ENCODE measurements at places on chromosomes 12 and 14.

GRCh38 chr12:93127582-93128331 lies 198.7 kb upstream of the EEA1 start:
- no peak for DNase-seq

- no peak for DNase-seq
Measured at GRCh38 chr14:80867091-80867490, 74.4 kb downstream of the CEP128 start.

DNA sequence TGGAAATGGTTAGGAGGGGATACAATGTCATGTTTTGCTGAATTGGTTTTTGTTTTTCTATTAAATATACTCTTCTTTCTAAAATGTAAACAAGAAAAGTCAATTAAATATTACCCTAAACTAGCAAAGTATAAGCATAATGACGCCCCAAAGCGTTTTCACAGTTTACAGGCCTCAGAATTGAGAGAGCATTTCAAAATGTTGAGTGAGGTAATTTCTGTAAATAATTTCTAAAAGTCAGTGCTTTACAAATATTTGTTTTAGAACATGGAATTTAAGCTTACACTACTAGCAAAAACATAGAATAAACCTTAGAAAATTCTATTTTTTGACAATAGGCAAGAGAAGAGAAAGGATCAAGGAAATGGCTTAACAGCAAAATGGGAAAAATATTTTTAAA lies 958.4 kb upstream of the USP15 start:
- DNase-seq, result no peak

- no peak for DNase-seq
Measured at GRCh38 chr12:89253488-89253887, 98.8 kb downstream of the DUSP6 start.

DNA sequence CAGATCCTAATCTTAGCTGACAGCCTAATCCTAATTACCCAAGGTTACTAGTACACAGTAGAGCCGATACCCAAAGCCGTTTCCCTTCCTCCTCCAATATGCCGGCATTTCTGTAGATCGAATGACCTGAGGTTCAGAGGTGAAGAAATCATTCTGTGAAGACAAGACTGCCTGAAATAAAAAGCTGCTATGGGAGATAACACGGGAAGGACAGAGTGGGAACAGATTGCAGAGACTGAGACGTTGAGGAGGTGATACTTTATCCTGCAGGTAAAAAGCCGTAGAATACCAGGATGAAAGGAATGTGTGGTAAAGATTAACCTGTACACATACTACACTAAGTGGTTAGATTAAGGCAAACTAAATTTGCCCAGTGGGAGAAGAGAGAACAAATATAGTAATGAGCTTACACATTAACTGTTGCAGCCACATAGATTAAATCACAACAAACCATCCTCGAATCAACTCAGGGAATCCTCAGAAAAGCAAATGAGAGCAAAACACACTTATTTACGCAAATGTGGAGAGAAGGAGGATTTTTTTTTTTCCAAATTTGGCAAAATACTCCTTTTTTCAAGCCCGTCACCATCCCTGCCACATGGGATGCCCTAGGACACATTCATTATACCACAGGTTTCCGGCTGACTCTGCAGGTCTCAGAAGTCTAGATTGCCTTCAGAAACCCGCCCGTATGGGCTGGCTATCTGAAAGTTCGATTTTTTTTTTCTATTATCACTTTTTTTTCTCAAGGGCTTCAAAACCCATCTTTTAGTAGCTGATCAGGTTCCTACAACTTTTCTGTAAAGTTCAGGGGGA lies 188.0 kb downstream of the TTC8 start:
- no peak for DNase-seq

DNA sequence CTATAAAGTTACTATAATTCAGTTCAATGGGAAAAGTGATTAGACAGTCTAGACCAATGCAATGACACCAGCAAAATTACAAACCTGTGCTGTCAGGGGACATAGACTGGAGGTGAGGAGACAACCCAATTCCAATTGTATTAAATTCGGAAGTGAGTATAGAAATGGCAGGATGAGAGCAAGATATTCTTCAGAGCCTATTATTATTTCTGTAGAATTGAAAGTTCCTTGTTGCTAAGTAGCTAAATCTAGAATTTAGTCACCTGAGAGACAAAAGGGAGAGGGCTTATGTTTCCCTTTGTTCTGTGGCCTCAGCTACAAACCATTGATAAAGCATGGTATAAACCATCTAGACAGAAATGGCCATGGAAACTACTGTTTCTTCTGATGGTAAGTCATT lies at the start of gene ADAM21:
ADAM21 (plus strand) TSS at position 301 of the 400 bp plus-strand sequence. CDS start 5,326 bp downstream, outside the sequence.
- DNase-seq, result no peak

DNA sequence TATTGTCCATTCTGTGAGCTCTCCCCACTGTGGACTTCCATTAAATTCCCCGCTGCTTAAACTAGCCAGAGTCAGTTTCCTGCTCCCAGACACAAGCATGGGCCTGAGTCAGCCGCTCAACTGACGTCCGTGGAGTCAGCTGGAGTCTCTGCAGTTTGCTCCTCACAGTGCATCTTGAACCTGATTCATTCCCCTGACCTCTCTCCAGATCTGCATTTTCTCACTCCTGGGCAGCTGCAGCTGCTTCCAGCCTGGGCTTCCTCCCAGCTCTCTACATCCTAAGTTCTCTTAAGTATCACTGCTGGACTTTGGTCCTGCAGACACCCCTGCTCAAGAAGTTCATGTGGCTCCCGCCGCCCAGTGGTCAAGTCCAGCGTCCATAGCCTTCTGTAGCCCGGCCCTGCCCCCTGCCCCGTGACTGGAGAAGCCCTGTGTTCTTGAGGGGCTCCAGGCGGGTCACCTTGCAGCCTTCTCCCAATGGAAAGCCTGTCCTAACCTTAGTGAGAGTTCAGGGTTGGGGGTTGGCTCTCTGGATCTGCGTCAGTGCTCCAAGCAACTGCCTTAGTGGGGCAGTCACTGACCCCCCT lies 20.0 kb downstream of the NFKBIA start:
- DNase-seq, result no peak

GRCh38 chr14:38389681-38390080 lies 133.8 kb upstream of the CLEC14A start:
- no peak for DNase-seq

DNA sequence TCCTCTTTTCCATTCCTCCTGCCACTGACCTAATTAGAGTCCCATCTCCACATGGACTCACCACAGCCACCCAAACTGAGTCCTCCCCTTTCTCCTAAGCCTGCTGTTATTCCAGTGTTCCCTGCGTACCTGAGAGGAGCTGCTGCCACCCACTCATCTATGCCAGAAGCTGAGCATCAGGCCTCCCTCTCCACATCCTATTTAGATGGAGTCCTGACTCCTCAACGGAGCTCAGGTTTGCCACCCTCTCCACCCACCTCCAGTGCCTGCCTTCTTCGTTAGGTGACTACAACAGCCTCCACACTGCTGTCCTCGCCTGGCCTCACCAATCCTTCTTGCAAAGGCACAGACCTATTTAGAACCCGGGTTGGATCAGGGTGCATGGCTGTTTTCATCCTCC lies 15.2 kb upstream of the ABHD12B start:
- DNase-seq, result no peak

GRCh38 chr12:51915951-51916350 lies 8.6 kb downstream of the ACVRL1 start:
- DNase-seq, result no peak

DNA sequence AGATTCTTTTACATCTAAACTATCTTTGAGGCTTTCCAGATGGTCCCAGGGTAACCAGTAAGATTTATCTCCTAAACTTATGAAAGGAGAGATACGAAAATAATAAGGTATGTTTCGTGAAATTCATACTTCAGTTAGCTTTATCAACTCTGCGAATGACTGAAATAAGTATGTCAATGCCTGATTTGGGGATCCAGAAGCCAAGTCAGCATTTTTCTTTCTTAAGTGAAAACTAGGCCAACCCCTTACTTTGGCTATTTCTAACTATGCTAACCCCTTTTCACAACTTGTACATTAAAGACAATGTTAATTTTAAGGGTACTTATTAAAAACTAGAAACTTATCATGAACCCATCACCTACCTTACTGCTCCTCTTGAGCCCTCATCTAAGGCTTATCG lies 26.9 kb upstream of the NID2 start:
- DNase-seq, result no peak

DNA sequence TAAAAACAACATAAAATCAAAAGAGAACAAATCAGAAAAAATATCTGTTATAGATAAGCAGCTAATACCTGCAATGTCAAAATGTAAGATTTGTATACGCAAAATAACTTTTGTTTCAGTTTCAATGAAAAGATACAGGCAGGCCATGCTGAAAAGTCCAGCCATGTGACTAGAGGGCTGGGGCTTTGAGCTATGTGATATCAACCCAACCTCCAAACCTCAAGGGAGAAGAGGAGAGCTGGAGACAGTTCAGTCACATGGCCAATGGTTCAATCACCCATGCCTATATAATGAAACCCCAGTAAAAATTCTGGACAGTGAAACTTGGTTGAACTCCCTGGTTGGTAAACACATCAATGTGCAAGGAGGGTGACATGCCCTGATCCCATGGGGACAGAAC lies 5.3 kb downstream of the COX16 start:
- DNase-seq, result no peak

DNA sequence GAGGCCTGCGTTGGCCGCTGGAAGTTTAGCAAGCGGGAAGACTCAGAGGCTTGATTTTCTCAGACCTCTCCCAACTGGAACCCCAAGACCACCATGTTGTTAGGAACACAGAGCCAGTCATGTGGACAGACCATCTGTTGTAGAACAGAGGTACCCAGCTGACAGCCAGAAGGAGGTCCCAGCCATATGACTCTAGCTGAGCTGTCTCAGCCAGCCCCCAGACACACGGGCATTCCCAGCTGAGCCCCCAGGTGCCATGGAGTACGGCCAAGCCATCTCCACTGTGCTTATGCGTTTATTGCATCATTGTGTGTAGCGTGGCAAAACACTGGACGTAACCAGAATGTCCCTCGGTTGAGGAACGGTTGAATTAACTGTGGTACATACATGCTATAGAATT lies 421.9 kb downstream of the TMEM132D start:
- DNase-seq, result no peak

GRCh38 chr12:64681200-64682052 lies 71.1 kb downstream of the RASSF3 start:
- DNase-seq, result no peak

- no peak for DNase-seq
Measured at GRCh38 chr12:82874945-82875344, 188.2 kb downstream of the TMTC2 start.

DNA sequence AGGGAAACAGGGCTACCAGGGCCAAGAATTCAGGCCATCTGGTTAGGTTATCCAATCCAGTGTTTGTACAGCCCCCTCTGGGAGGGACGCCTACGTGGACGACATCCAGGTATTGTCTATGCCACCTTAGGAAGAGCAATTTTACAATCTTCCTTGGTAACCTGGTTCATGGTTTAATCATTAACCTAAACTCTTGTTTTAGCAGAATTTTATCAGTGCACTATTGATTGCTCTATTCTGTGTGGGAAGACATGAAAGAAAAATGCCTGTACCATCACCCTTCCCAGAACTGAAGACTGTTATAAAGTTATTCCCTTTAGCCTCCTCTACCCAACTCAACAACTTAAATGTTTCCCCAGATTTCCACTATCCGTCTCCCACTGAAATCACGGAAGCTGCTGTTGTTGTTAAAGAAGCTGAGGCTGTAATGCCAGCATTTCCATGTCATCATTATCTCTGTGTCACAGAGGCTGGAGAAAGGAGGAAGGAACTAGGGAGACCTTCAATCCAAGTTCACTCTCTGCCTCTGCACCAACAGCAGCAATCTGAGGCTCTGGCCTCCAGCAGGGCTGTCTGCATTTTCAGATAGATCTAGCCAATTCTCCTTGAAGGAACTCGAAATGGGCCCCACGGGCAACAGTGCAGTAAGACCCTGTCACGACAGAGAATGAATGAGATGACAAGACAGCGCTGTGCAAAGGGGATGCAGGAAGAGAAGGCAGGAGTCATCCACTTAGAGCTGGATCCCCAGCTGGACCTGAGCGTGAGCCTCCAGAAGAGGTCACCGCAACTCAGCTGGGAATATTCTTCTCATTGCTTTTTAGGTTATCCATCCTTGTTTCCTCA lies 183.4 kb upstream of the GZMB start:
- no peak for DNase-seq

DNA sequence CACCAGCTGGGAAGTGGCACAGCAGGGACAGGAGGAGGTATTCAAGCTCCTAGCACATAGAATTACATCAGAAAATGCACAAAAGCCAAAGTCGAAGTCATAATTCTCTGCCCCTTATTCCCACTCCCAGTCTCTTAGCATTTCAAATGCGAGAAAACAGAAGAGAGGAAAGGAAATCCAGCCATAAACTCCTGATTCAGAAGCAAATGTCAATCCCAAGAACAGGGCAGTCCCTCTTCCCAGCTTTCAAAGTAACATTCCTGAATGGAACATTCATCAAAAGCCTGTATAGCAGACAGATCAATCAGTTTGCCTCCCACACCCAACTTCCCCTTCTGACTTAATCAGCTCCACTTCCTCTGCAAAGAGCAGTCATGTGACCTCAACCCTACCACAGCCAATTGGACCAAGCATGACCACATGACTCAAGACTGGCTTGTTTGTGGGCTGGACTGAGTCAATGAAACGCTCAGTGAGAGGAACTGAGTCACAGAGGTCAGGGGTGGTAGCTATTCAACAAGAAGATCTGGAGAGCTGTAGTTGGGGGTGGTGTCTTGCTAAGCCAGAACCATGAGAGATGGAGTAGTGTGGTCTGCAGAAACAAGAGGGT lies 41.4 kb upstream of the TUNAR start:
- DNase-seq, result no peak

DNA sequence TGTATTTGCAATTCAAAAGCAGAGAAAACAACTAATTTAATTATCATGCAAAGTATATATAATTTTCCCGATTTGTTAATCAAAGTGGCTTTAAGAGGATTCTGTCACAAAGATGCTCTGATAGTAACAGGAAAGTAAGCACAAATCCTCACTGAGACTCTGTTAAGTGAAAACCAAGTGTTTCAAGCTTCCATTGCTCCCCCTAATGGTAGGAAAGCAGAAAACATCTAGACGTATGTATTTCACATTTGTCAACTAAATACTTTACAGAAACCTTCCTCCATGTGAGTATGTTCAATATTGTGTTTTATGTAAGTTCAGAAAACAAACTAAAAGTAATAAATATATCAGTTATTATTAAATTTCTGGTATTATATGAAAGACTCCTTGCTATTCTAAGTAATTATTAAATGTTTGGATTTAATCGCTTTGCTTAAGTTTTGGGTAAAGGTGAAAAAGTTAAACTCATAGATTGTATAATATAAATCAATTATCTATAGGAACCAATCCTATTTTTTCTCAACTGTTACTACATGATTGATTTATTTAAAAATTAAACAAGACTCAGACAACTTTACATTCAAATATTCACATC lies 1.5 kb upstream of the NTS start:
- DNase-seq, result no peak

GRCh38 chr14:38384741-38385140 lies 128.8 kb upstream of the CLEC14A start:
- DNase-seq, result no peak

GRCh38 chr12:50257236-50258166 lies 25.8 kb downstream of the LIMA1 start:
- DNase-seq, result no peak
